ENCODE measurements at places on chromosomes 7 and 10.

DNA sequence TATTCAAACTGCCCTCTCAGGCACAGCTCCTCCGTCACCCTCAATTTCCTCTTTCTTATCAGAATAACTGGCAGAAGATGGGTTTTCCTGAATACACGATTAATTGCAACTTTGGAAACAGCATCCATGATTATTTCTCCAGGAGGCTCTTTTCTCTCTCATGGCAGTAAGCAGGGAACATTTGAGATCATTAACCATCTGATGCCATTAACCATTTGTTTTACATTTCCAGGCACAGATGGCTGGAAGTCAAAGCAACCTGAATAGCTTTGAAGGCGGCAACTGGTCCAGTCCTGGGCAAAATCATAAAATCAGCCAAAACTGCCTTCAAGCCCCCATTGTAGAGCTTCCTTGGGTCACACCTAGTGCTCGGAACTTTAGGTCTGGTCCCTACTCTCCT lies 289.5 kb upstream of the AOAH start:
- ATAC-seq, result no peak

GRCh38 chr7:1815051-1815481 lies 145.0 kb downstream of the ELFN1 start:
- no peak for ATAC-seq

DNA sequence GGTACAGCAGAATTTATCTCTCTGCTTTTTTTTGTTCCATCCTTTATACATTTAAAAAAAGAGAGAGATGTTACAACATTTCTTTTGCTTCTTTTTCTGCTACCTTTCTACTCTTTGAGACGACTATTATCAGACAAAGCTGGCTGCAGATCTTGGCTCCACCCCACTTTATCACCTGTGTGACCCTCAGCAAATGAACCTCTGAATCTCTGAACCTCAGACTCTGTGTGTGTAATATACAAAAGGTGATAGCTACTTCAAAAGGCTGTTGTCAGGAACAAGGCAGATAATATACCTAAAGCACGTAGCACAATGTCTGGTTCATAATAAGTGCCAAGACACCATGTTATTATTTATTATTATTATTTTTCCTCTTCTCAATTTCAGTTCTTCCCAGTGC lies 32.6 kb upstream of the UBE2D1 start:
- no peak for ATAC-seq

DNA sequence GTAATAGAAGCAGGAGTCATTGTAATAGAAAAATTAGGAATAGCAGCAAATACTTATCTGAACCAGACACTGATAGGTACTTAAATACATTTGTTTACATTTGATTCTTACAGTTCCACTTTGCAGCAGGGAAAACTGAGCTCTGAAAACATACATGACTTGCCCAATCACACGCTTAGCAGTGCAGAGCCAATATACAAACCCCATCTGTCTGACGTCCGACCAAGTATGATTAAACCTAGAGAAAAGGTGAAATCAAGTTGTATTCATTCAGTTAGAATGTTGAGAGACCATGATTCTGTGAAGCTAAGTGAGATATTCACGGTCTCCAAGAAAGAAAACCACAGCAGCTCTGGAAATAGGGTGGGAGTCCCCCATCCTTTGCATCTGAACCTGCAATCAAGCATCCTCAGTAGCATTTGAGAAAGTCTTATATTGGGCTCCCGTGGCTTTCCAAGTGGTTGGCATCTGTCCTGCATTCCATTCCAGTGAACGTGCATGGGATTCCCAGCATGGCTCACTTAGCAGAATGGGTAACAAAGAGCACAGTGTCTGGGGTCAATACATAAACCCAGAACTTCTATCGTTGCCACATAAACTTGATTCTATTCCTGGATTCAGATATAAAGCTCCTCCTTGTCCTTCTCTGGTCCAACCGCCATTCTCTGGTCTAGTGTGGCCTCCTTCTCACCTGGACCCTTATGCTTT lies 148.7 kb upstream of the RSU1 start:
- no peak for ATAC-seq

DNA sequence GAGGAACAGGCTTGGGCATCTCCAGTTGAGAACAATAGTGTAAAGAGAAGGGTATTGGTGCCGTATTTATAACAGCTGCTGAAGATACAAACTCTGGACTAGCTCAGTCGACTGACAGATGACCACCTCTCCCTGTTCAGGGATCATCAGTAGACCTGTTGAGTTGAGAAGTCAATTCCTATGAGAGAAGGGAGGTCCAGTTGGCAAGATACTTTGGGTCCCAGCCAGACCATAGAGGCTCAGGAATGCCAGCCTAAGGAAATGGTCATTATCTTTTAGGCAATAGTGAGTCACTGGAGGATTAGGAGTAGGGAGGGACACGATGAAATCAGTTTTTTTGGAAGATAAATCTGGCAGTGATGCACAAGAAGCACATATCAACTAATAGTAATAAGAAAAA lies 202.9 kb downstream of the TRIL start:
- no peak for ATAC-seq

- ATAC-seq, result no peak
These were observed 651.5 kb downstream of the LRMDA start for GRCh38 chr10:76082956-76083355.
